Activated T-helper 1 cell treated with Interleukin-2 at 50 U/mL for 16 hours (primary cell): ENCODE measurements at places on chromosomes 2 and 18.

DNA sequence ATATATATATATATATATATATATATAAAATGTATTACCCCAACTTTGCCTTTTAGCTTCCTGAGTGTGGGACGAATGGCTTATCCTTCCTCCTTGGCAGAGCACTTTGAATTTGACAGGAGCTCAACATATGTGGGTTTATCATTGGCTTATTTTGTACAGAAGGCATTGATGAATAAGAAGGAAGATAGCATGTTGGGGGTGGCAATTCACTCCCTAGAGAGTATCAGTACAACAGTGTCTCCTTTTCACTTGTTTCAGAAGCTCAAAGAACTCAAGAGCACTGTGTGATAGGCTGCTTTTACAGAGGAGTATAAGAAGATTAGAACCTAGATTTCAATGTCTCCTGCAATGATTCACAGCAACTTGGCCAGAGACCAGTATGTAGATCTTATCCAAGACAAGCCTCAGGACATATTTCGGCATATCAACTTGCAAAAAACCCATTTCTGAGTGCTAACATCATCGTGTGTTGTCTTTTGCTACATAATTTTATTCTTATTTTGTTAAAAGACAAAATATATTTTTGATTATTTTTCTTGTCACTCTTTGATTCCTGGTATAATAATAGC lies 345.8 kb downstream of the SOCS6 start:
- no peak for DNase-seq

- no peak for DNase-seq
These were observed 9.2 kb downstream of the TGIF1 start for GRCh38 chr18:3458952-3459853.

DNA sequence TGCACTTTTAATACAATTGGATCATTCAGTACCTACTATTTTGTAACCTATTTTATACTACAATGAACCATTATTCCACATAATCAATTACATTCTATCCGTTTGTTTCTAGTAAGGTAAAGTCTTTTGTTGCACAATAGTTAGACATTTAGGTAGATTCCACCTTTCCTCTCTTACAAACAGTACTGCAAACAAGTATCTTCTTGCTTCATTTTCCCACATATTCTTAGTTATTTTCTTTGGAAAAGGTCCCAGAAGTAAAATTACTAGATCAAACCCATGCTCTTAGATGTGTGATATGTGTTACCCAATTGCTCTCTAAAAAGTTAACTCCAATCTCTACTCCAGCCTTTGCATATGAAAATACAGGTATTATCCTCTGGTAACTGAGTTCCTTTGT lies 49.6 kb downstream of the SPIRE1 start:
- DNase-seq, result no peak

DNA sequence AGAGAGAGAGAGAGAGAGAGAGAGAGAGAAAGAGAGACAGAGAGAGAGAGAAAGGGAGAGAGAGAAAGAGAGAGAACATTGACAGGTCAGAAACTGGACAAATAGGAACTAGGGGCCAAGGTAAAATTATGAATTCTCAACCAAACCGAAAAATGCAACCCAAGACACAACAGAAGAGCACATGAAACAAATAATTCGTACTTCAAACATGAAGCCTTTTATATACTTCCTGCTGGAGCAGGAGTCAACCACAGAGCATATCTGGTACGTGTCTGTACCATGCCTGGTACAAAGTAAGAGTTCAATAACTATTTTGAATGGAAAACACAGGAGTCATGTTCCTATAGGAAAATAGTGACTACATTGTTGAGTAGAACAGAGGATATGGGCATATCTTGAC lies 6.5 kb upstream of the VPS54 start:
- DNase-seq, result no peak

DNA sequence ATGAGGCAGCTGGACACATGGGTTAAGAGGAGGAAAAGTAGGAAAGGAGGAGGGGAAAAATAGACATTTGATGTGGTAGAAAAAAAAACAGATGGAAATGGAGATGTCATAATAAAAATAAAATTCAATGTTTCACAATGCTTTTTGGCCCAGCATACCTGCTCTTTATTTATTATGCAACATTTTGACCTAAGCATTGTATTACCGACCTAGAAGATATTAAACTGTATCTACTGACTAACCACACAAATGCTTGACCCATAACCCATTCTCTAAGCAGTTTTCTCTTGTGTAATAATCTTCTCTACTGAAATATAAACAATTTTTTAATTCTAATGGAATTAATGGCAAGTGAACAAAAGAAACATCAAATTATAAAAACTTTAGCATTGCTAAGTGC lies 362.3 kb downstream of the FBXO15 start:
- no peak for DNase-seq

DNA sequence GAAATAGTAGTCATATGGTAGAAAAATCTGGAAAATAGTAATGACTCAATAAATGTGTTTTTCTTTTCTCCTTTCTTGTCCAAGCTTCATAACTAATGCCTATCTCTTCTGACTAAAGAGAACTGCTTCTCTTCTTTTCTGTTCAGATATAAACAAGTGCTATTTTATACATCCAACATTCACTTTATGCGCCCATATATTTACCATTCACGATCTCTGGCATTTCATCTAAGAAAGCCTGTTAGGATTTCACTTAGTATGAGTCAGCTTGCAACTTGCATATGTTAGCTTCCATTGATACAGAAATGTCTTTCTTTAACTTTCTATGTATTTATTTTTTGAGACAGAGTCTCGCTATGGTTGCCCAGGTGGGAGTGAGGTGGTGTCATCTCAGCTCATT lies 224.9 kb downstream of the VAPA start:
- no peak for DNase-seq

GRCh38 chr2:105919826-105920225 lies 175.1 kb downstream of the NCK2 start:
- peak; percentile 27 for DNase-seq

DNA sequence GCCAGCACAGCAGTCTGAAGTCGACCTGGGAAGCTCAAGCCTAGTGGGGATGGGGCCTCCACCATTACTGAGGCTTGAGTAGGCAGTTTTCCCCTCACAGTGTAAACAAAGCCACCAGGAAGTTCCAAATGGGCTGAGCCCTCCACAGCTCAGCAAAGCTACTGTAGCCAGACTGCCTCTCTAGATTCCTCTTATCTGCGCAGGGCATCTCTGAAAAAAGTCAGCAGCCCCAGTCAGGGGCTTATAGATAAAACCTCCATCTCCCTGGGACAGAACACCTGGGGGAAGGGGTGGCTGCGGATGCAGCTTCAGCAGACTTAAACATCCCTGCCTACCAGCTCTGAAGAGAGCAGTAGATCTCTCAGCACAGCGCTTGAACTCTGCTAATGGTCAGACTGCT lies 218.4 kb upstream of the VRK2 start:
- no peak for DNase-seq

- no peak for DNase-seq
These were observed 107.3 kb downstream of the CABYR start for GRCh38 chr18:24246143-24246542.

- DNase-seq, result no peak
These were observed 279.1 kb downstream of the AGPS start for GRCh38 chr2:177671662-177672061.

GRCh38 chr2:1593371-1594122 lies 150.8 kb downstream of the PXDN start:
- no peak for DNase-seq

DNA sequence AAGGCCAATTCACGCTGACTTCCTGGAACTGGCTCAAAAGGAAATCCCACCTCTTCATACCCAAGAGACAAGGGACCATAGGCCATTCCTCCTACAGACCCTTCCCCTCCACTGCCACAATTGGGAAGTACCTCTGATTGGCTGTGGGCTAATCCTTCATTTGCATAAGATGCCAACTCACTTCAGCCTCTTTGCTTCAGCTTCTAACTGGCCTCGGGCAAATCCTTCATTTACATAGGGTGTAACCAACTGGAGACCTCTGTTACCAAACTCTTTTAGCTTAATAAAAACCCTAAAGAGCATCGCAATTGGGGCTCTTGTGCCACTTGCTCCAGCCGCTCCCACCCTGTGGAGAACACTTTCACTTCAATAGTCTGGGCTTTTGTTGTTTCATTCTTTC lies 38.2 kb downstream of the MC2R start:
- DNase-seq, result no peak
